ENCODE measurements at places on chromosomes 7 and 10.

GRCh38 chr10:60170250-60170649 lies 219.4 kb downstream of the ANK3 start:
- no peak for DNase-seq

GRCh38 chr10:79298403-79299244 lies 48.6 kb upstream of the PPIF start:
- DNase-seq, result no peak

DNA sequence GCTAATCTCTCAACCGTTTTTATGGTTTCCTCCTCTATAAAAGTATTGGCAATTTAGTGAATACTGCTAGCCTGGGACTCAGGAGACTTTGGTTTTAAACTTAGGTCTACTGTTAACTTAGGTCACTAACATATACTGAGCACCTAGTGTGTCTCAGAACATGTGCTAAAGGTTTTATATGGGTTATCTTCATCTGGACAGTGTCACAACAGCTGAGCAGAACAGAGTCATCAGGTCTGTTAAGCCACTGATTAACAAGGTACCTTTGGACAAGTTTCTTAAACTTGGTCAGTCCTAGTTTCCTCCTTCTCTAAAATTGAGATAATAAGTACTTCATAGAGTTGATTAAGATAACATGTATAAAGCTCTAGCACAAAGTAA lies 30.6 kb downstream of the NET1 start:
- no peak for DNase-seq

GRCh38 chr10:100969187-100970075 lies at the start of gene SEMA4G:
Gene SEMA4G (plus strand): TSS chr10:100969504. CDS start chr10:100972913, 3,409 bp downstream.
- DNase-seq, result peak; percentile 68

- no peak for DNase-seq
Measured at GRCh38 chr7:127765150-127765549, 113.2 kb downstream of the SND1 start.

DNA sequence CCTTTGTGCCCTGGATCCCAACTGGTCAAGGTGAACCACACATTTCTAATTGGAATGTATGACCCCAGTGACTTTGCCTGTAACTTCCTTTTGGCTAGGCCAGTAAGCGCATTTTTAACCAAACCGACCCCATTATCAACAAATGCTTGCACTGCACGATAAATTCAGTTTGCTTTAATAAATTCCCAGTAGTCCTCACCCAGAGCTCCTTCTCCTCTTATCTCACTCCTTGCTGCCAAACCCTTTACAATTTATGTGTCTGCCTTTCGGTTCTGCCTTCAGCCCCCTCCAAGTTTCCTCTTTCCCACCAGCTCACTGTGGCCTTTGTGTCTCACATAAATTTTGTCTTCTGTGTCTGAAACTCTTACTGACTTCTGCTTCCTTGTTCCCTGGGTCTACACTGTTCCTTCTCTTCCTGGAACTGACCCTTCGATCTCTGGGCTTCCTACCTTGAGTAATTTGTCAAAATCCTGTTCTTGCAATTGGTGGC lies 59.0 kb downstream of the TBXAS1 start:
- no peak for DNase-seq

DNA sequence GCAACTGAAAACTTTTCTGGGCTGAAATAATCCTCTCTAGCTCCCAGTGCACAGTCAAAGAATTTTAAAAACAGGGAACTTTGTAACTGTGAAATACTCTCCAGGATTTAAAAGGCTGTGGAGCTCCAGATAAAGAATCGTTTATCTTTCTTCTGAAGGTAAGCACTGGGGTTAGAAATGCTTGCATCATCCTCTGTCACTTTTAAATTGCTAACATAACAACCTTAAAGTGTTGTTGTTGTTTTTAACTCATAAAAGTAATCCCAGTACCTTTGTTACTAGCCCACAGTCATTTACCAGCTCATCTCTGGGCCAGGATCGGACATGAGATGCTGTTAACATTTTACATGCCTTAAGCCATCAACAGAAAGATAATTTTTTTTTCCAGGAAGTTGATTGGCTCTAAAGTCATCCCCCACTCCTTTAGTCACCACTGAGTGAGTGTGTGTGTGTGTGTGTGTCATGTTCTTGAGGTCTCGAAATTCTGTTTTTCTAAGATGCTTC lies at the start of gene SLC39A12:
Gene SLC39A12, plus strand, starts transcription at position 51 of the 504 bp plus-strand sequence. CDS start 1,359 bp downstream, outside the sequence.
- no peak for DNase-seq

- peak; percentile 81 for DNase-seq
Measured at GRCh38 chr10:96229568-96230030, 41.8 kb downstream of the BLNK start.

GRCh38 chr10:31761156-31761555 lies 167.5 kb downstream of the ARHGAP12 start:
- DNase-seq, result no peak

- DNase-seq, result no peak
Measured at GRCh38 chr7:103598326-103598905, 152.4 kb upstream of the SLC26A5 start.

DNA sequence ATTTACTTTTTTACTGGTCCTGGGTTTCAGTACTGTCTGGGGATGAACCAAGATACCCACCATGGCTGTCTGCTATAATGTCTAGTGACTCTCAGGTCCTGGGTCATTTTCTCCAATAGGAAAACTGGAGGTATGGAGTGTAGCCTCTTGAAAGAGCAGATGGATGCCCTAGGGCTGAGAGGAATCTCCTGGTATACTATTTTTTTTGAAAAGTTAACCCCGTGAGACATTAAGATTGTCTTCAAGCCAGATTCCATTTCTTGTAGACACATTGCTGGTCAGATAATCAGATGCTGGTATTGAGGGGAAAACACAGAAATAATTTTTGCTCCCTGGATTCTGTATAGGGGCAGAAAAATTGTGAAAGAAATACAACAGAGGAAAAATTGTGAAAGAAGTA lies 97.3 kb downstream of the ZNF680 start:
- DNase-seq, result no peak

DNA sequence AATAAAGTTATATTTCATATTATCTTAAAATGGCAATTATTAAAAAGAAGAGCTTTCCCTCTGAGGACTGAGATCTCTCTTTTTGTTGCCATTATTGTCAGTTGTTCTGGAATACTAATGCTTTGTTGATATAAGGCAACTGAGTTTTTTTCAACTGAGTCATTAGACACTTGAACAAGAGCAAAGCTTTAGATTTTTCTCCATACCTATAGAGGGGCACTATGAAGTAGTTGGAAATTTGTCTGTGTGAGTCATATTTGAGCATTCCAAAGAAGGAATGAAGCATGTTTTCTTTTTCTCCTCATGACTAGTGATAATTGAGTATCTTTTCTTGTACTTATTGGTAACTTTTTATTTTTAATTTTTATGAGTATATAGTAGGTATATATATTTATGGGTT lies 24.5 kb downstream of the RPA3 start:
- DNase-seq, result no peak

DNA sequence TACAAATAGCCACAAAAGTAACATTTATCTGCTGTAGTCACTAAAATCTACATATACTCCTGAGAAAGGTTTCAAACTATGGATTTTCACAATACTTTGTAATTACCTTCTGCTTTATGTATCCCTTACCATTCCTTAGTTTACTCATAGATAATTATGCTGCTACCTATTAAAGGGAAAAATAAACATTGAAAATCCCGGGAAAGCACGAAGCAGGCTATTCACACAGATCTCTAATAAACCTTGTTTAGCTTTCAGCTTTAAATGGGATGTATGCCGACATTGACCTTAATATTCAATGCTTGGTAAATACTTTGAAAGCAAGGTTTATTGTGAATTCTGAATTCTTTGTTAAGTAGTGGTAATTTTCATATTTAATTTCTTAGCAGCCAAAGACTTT lies 58.5 kb upstream of the SMIM30 start:
- DNase-seq, result no peak

- no peak for DNase-seq
Measured at GRCh38 chr10:124273141-124273540, 145.6 kb downstream of the OAT start.

DNA sequence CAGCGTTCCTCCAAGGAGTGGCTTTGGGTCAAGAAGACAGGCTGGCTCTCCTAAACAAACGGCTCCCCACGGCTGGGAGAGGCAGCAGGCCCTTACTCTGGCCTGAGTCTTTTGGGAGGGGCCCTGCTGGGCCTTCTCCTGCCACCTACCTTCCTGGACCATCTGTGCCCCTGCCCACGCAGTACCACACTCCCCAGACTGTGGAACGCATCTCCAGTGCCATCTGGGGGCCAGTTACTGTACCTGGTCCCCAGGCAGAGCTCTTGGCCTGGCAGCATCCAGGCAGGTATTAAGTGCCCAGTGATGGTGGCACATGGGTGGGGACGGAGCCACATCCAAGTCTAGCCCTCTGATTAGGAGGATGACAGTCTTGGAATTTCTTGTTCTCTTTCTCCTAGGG lies 14.4 kb downstream of the ALKBH4 start:
- peak; percentile 54 for DNase-seq

GRCh38 chr10:49253340-49253906 lies 45.5 kb upstream of the C10orf71 start:
- DNase-seq, result no peak

- DNase-seq, result no peak
Measured at GRCh38 chr7:80257756-80258155, 123.1 kb downstream of the GNAI1 start.

GRCh38 chr7:158498443-158499081 lies 89.1 kb downstream of the PTPRN2 start:
- DNase-seq, result no peak

GRCh38 chr10:7243873-7244272 lies 167.0 kb downstream of the SFMBT2 start:
- no peak for DNase-seq

DNA sequence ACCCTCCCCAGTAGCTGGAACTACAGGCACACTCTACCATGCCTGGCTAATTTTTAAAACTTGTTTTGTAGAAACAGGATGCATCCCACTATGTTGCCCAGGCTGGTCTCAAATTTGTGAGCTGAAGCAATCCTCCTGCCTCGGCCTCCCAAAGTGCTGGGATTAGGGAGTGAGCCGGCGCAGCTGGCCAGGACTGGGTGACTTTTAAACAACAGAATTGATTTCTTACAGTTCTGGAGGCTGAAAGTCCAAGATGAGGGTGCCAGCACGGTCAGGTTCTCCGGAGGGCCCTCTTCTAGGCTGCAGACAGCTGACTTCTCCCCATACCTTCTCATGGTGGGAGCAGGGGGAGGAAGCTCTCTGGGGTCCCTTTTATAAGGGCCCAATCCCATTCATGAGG lies 75.2 kb upstream of the CHST15 start:
- no peak for DNase-seq

DNA sequence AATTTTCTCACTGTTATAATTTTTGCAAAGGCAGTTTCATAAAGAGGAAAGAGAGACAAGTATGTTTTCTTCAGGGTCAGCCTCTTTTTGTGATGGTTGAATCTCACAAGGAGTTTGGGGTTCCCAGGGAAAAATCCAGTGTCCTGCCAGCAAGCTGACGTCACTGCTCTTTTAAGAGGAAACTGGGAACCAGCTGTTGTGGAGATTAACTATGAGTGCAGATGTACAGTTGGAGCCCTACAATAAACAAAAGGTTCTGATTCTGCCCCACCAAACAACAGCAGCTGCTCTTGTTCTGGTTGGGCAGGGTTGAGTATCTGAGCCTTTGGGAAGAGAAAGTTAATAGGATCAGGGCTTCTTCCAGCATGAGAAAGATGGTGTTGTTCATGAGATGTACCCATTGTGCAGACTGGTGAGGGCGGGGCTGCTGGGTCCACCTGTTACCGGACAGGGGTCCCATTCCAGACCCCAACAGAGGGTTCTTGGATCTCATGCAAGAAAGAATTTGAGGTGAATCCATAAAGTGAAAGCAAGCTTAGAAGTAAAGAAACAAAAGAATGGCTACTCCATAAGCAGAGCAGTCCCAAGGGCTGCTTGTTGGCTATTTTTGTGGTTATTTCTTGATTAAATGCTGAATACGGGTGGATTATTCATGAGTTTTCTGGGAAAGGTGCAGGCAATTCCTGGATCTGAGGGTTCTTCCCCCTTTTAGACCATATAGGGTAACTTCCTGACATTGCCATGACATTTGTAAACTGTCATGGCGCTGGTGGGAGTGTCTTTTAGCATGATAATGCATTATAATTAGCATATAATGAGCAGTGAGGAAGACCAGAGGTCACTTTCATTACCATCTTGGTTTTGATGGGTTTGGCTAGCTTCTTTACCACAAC lies 12.5 kb downstream of the PRF1 start:
- no peak for DNase-seq

- no peak for DNase-seq
Measured at GRCh38 chr7:123054357-123055133, 59.0 kb upstream of the TAS2R16 start.

GRCh38 chr10:29957907-29958331 lies 101.5 kb downstream of the JCAD start:
- DNase-seq, result no peak

- DNase-seq, result no peak
Measured at GRCh38 chr10:71774916-71775702, 1.8 kb upstream of the VSIR start.

DNA sequence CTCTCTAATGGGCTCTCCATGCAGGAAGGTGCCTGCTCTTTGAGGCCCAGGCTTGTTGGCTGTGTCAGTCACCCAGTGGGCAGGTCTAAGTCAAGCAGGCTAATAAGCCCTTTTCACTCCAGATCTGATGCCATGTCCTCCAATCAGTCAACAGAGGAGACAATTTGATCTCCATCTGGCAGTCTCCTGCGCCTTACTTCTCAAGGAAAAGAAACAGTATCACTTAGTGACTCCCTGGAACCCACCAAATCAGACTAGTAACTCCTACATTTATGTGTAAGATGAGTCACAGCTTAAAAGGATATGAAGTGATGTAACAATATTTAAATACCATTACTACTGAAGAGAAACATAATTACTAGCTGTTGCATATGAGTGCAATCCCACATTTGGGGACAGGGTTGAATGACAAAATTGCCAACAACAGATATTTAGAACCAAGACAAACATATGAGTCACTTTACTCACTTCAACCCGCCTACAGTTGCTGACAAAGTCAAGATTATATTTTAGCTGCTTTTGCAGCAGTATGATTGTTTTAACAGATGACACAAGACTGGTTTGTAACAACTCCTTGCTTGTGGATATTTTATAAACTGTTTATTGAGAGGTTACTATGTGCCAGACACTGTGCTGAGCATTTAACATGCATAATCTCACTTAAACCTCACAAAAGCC lies 72.1 kb downstream of the USP6NL start:
- DNase-seq, result no peak

DNA sequence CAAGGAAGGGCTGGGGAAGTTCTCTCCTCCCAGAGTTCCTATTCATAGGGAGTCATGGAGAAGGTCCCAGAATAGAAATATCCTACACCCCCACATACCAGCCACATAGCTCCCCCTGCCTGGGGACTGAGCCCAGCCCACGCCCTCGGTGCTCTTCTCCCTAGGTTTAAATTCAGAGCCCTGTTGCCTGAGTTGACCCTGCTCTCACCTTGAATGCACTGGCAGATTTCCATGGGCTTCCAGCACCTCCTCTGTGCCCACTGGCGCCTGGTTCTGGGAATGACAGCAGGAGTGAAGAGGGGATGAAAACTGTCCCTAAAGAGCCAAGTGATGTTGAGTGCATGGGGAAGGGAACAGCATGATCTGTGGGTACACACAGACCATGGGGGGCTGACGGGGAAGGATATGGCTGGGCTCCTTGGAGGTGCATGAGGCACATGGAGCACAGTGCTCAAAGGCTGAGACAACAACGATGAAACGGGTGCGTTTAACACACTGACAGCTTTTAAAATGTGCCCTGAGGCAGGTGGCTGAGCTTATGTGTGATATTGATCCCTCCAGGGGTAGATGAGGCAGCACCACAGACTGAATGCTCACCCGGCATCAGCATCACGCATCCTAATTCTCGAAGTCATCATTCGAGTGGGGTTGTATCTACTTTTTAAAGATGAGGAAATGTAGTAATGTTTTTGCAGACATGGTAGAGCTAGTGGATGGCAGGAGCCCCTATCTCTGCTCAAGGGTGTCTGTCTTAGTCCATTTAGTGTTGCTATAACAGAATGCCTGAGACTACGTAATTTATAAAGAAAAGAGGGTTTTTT lies 53.7 kb upstream of the IGFBP3 start:
- DNase-seq, result no peak
